ENCODE measurements at places on chromosomes 16 and 17.

GRCh38 chr17:34827008-34827407 lies 134.3 kb downstream of the CCT6B start:
- DNase-seq = no peak

GRCh38 chr17:82647593-82648164 lies 565 bp downstream of the WDR45B start:
- peak; percentile 26 for DNase-seq

- DNase-seq = no peak
Observed at GRCh38 chr17:7340179-7340578, 3.9 kb downstream of the ACAP1 start.

DNA sequence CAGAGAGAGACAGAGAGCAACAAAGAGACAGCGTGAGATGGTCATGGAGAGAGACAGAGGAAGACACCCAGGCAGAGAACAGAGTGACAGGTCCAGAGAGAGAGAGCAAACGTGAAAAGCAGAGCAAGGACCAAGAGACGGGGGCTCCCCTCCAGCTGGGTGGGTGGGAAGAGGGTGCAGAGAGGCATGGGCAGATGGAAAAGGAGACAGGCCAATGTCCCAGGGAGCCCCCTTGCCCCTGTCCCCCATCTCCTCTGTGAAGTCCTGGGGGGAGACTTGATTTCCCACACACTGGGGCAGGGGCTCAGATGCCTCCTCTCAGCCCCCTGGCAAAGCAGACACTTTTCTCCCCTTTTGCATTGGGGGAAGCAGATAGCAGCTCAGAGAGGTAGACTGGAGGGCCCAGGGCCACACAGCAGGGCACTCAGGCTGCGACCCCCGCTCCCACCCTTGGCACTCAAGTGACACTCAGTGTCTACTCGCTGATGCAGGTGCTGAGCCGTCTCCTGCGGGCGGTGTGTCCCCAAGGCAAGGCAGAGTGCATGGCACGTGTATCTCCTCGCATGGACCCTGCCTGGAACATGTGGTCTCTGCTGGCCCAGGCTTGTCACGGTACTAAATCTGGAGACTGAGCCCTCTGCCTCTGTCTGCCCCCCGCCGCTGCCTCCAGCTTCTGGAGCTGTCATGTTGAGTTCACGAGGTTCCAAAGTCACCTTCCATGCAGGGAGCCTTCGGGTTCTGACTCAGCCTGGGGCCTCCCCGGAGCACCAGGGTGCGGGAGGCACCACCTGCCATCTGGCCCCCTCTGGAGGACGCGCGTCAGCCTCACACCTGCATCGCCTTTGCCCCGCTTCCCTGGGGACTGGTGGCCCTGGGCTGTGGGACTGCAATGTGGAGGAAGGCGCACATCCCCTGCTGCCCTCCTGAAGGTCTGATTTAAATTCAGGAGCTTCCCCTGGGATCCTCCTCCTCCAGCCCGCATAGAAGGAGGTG lies 215.9 kb upstream of the GSE1 start:
- DNase-seq = no peak

DNA sequence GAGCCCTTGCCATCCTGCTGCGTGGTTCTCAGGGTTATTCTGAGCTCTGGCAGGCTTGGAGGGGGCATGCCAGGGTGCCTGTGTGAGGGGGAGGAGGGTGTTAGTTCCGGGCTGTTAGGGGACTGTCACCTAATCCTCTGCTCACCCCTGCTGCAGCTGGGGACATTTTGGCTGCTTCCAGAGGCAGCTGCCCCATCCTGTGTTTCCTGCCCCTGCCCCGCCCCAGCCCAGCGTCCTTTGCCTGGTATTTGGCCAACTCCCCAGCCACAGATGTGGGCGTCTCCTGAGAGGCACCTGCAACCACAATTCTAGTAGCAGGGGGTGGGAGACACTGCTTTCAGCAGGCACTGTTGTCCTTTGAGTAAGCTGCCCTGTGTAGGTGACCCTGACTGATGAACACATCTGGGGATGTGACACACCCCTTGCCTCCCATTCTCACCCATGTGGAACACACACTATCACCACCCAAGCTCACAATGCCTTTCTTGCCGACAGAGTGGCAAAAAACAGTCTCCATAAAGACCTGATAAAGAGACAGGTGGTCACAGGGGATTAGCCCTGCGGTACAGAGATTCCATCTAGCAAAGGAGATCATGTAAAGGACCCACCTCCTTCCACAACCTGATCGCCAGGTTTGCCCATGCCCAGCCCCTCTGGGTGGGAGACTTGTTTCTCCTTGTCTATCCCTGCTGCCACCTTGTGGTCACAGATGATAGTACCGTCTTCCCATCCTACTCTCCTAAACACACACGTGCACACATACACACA lies at the start of gene CHRNE:
TSS of gene CHRNE (minus strand) at position 48 of the 768 bp plus-strand sequence. CDS start at position 13, 35 bp downstream.
- DNase-seq = peak; percentile 55

DNA sequence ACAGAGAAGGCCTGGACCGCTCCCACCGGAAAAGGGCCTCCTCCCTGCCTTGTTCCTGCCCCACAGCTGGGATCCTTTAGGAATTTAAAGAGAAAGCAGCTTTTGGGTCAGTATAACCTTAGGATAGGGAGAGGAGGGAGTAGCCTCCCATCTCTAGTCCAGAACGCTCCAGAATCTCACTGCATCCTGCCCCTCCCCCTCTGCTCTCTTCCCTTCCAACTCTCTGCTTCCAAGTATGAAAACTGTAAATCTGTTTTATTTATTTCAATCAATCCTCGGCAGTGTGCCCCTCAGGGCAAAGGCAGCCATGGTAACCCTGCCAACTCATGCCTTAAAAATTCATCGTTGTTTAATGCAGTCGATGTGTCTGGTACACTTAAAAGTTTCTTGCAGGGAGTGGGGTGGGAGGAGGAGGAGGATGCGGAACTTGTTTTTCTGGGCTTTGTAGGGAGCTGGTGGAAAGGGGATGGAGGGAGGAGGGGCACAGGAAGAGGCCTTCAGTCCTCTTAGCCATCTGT lies 21.2 kb upstream of the MTSS2 start:
- DNase-seq = no peak

Data from activated CD4-positive, alpha-beta T cell treated with anti-CD3 and anti-CD28 coated beads for 1 hour (primary cell).